EH (cell line): ENCODE measurements at places on chromosomes 3 and 15.

DNA sequence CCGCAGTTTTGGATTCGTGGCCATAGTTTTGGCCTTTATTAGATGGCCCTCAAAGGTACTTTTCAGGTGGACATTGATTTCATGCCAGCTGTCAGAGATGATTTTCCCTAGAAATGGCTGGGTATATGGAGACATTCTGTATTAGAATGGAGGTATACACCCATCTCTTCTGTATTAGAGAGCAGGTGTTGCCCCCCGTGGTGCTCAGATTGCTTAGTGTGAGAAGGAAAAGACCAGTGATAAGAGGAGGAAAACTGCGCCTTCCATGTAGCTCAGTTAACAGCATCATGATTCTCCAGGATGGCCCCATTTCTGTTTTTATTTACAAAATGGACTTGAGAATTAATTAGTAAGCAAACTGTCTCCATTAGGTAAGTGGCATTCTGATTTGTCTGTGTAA, 145.9 kb downstream of the IGF1R start:
- no peak for DNase-seq

GRCh38 chr15:69320977-69321554, 22.4 kb downstream of the PAQR5 start:
- DNase-seq: no peak

GRCh38 chr3:129039271-129040038, 21.1 kb upstream of the GP9 start:
- no peak for DNase-seq

GRCh38 chr3:20421-20820, 176.1 kb upstream of the CHL1 start:
- no peak for DNase-seq

- no peak for DNase-seq
These were observed 14.0 kb upstream of the TPM1 start for GRCh38 chr15:63028442-63029110.

DNA sequence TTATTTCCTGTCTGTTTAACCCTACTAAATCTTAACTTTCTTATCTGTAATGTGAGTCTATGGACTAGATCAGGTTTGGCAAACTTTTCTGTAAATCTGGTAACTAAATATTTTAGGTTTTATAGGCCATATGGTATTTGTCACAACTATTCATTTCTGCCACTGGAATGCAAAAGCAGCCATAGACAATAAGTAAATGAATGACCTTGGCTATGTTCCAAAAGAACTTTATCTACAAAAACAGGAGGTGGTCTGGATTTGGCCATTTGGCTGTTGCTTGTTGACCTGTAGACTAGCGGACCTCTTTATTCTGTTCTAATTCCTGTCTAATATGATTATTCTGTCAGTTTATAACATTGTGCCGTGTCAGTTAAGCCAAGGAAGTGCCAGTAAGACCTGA, 314.2 kb downstream of the LPP start:
- peak; percentile 61 for DNase-seq

- no peak for DNase-seq
These were observed 257.7 kb downstream of the VGLL3 start for GRCh38 chr3:86733257-86733656.

GRCh38 chr3:12687948-12688347, 24.0 kb upstream of the RAF1 start:
- DNase-seq: no peak

GRCh38 chr3:63654211-63654610, 1.7 kb downstream of the SNTN start:
- peak; percentile 53 for DNase-seq

- no peak for DNase-seq
These were observed 42.4 kb downstream of the FBN1 start for GRCh38 chr15:48603123-48603500.

- DNase-seq: peak; percentile 90
These were observed 26.5 kb downstream of the IGSF10 start for GRCh38 chr3:151434151-151434890.

DNA sequence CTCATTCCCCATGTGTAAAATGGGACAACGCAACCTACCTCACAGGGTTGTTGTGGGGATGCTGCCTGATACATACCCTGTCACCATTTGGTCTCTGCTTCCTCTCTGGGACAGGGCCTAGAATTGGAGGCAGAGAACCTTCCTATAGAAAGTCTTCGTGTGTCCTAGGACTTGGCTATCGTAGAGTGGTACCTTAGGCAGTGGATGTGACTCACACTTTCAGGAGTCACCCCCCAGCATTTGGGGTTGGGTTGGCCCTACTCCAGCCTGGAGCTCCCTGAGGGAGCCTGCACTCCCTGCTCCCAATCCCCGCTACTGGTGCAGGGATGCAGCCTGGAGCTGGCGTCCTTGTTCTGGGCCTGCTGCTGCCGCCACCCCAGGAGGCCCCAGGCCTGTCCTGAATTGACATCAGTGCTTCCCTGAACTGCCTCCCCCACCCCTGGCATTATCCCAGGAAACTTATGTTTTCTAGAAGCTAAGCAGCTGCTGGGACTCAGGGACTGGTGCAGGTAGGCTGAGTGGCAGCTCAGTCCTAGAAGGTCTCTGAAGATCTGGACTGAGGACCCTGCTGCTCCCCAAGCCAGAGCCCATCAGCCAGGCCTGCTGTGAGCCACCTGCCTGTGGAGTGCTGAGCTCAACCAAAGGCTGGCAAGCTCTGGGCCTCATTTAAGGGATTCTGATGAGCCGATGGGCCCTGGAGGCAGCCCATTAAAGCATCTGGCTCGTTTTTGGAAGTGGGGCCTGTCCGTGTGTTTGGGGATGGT, 9.9 kb downstream of the C15orf39 start:
- DNase-seq: peak; percentile 39

- DNase-seq: peak; percentile 49
These were observed 24.8 kb downstream of the AKAP13 start for GRCh38 chr15:85404918-85405866.

GRCh38 chr3:4411236-4411635, 55.8 kb downstream of the SUMF1 start:
- DNase-seq: no peak

DNA sequence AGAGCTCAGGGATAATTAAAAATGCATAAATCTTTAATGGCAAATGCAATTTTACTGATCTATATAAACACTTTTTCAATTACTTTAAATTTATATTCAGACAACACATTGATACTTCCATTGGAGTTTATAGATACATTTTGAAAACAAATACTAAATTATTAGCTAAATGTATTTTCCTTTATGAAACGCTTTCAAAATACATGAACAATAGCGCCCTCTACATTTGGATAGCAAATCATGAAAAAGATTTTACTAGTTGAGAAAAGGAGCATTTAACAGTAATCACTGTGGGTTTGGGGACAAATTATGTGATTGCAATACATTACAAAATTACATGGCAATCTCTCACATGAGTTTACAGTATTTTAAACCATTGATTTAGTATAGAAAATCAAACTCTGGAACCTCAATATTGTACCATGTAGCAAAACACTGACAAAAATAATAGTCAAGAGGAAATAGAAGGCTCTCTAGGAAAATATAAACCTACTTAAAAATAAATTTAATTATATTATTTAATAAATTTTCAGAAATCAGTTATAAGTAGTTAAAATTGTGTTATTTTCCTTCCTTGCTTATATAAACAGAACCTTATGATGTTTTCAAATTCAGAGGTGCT, 207.9 kb downstream of the ZIC1 start:
- peak; percentile 29 for DNase-seq

DNA sequence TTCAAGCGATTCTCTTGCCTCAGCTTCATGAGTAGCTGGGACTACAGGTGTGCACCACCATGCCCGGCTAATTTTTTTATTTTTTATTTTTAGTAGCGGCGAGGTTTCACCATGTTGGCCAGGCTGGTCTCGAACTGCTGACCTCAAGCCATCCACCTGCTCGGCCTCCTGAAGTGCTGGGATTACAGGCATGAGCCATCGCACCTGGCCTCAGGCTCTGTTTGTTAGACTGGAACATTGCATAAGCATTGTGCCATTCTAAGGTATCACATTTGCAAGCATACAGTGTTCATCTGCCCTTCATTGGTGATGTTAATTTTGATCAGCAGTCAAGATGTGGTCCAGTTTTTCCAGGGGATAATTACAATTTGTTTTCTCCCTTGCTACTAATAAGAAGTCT, 43.0 kb downstream of the SQOR start:
- no peak for DNase-seq

- DNase-seq: no peak
These were observed 204.5 kb downstream of the AKAP13 start for GRCh38 chr15:85584872-85585271.

DNA sequence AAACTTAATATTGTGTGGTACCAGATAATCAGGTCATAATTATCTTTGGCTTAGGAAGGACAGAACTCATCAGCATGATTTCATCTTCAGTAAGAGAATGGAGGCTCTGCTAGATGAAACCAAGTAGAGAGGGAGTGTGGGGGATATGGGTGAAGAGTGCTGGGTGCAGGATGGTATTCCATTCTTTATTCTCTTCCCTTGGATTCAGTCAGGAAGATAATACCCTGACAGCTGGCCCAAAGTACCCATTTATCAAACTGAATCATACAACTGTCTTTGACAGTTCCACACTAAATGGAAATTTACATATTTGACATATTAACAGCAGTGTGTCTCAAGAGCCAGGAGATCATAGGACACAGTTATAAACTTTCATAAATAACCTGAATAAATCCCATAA, 44.7 kb downstream of the GOLIM4 start:
- DNase-seq: no peak

DNA sequence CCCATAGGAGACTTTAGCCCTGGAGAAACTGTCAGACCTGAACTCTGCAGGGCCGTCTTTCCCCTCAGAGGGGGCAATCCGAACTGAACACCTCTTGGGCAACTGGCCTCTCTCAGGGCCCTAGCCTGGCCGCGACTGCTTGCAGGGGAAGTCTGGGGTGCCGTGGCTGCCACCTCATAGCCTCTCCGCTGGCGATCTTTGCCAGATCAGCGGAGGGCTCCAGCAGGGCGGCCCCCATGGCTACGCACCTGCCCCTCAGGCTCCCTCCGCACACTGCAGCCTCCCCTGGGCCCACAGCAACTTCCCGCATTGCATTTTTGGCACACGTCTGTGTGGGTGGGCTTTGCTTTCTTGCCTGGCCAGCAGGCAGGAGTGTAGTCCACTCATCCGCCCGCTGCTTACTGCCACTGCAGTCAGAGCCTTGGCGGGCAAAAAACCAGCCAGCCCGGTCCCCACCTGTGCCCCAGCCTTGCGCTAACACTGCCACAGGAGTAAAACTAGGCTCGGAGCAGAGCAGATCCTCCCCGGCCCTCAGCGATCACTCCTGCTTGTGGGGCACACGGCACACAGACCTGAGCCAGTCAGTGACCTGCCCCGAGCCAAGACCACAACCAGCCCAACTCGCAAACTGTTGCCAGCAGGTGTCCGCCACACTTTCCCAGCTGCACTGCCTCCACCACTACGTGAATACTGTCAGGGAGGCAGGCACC, 266.8 kb upstream of the CBLB start:
- DNase-seq: no peak

- no peak for DNase-seq
These were observed 2.3 kb upstream of the IDH2 start for GRCh38 chr15:90104551-90104950.

DNA sequence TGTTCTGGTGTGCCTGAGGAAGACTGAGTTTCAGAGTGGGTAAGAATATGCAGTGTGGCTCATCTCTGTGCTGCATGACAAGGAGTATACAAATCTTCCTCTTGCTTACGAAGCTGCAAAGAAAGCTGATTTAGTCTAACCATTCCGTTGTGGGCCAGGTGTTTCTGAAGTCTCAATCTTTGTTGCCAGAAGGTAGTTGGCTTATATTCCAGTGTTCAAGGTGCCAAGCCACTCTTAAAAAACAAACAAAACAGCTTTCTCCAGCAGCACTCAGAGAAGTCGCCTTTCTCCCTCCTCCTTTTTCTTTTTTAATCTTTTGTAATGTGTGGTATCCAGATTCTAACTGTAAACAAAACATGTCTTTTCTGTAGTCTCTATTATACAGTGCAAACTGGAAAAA, 872.4 kb downstream of the NAALADL2 start:
- no peak for DNase-seq

GRCh38 chr15:83053151-83053550, 13.9 kb downstream of the BTBD1 start:
- peak; percentile 88 for DNase-seq

GRCh38 chr3:196659901-196660351, 20.4 kb downstream of the NRROS start:
- DNase-seq: no peak

DNA sequence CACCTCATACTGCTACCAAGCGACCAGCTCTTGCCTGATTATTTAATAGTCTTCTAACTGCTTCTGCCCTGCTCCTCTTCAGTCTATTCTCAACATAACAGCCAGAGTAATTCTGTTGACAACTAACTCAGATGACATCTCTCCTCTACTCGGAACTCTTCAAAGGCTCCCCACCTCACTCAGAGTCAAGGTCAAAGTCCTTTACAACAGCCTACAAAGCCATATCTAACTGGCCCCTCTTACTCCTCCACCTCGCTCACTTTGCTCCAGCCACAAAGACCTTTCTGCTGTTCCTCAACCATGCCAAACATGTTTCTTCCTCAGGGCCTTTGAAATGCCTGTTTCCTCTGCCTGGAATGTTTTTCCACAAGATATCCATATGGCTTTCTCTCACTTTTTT, 43.6 kb downstream of the PIK3R4 start:
- no peak for DNase-seq

GRCh38 chr15:59491062-59491461, 53.1 kb downstream of the FAM81A start:
- DNase-seq: no peak

DNA sequence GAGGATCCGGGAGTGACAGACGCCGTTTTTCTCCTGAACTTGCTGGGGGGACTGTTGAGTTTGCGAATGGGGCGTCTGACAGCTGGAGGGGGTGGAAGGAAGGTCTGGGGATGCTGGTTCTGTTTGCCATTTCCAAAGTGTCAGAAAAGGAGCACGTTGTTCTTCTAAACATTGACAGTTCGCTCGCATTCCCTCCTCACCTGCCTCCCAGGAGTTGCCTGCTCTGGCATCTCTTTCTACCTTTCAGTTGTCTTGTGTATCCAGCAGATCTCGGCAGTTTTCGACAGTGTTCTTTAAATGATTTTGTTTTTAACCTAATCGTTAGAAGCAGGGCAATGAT, 829 bp downstream of the SELENOT start:
- DNase-seq: no peak

- no peak for DNase-seq
These were observed 349.3 kb downstream of the MFSD1 start for GRCh38 chr3:159151130-159151529.

DNA sequence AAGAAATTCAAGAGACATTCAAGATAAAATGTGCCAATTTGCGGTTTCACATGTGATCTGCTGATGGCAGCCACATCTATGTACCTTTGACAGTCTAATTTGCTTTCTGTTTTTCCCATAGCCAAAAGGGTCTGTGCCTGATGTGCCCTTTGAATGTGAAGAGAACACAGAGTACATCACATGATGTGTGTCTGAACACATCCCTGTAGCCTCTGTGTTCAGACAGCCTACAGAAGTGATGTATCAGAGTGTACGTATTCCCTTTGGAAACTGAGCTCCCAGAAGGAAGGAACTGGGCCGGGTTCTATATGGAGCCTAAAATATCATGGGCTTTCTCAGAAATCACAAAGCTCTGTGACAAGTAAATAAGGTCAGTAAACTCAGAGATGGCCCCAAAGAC, 52.4 kb downstream of the BOC start:
- DNase-seq: no peak

GRCh38 chr3:65902304-65902793, 136.4 kb downstream of the MAGI1 start:
- DNase-seq: no peak
